Breast epithelium (tissue), 4 donors: ENCODE measurements at places on chromosomes 1 and 21. TPM values are rescaled to one million over a fixed set of nuclear protein-coding genes. Genes with fewer than 3 reads are reported as not detected.

PEAR1 gene
- 6.2 TPM for total RNA-seq

LIN28A gene
- not detected for total RNA-seq

GBP7 gene
- not detected for total RNA-seq

LCE3D gene
- not detected for total RNA-seq

INAVA gene
- total RNA-seq = 7.5 TPM

DNA sequence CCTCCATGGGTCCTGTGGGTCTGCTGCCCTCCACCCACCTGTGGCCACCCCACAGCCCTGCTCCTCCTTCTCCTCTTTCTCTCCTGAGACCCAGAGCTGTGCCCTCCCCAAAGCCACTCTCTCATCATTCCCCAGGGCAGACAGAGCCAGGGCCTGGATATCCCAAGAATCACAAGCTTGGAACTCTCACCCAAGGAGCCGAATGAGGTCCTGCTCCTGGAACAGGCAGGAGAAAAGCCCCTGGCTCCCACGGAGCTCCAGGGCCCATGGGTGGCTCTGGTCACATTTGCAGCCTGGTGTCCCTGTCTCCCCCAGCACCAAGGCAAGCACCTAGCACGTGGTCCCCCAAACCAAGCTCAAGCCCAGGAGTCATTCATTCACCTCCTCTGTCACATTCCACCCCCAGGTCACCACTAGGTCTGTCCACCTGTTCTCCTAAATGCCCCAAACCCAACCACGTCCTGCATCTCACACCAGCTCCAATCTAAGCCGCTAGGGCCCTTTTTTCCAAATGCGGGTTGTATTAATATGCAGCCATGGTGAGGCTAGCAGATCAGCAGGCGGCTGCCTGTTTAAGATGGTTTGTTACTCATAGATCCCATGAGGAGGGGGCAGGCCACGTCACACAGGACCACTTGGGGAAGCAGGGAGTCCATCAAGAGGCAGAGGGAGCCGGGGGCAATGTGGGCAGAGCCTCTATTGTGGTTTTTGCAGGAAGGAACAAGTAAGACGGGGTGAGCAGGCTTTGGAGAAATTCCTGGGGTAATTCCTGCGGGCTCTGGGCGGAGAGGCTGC, 215.5 kb upstream of the VAMP3 start:
- no peak for DNase-seq
- H3K36me3 ChIP-seq = no peaks in the 10 kb centered on the region
- no peak overlapping the region for H3K4me3 ChIP-seq
- no peak overlapping the region for H3K27ac ChIP-seq

DNA sequence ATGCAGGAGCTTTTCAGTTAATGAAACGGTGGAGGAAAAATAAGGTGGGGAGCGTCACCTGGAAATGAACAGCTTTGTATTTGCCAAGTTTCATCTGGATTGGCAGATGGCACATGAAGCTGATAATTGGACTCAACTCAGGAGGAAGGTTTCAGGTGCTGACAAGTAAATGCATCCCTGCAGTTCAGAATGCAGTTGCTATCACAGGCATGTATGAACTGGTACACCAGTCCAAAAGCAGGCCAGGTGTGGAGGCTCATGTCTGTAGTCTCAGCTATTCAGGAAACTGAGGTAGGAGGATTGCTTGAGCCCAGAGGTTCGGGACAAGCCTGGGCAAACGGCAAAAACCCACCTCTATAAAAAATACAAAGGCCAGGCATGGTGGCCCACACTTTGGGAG, 15.5 kb downstream of the DEGS1 start:
- peaks cover 6% of the 10 kb centered on the region for H3K4me1 ChIP-seq
- no peak for DNase-seq
- H3K27ac ChIP-seq = peak overlapping the region; percentile 21

GRCh38 chr1:228376651-228377631, 29.7 kb downstream of the TRIM11 start:
- peaks cover 4% of the 10 kb centered on the region for H3K4me1 ChIP-seq
- H3K27ac ChIP-seq = peak overlapping the region; percentile 76
- DNase-seq = no peak
- H3K4me3 ChIP-seq = no peak overlapping the region

DNA sequence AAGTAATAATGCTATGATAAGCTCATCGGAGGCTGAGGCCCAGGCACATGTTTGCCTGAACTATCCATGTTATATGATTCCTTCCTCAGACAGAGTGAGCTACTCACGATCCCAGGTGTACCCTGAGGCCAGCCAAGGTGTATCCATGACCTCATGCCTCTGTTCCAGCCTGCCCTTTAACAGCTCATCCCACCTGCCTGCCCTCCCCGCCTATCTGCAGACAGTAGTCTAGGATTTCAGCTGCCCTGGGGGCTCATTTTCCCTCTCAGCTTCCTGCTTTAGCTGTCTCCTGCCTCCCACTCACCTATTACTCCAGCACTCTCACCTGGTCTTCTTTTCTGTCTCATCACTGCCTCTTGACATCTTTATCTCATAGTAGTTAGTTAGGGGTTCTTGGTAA, 1.9 kb upstream of the IL24 start:
- no peaks in the 10 kb centered on the region for H3K27me3 ChIP-seq
- H3K36me3 ChIP-seq = no peaks in the 10 kb centered on the region
- DNase-seq = peak; percentile 58
- no peak overlapping the region for H3K4me3 ChIP-seq
- no peaks in the 10 kb centered on the region for H3K4me1 ChIP-seq

DNA sequence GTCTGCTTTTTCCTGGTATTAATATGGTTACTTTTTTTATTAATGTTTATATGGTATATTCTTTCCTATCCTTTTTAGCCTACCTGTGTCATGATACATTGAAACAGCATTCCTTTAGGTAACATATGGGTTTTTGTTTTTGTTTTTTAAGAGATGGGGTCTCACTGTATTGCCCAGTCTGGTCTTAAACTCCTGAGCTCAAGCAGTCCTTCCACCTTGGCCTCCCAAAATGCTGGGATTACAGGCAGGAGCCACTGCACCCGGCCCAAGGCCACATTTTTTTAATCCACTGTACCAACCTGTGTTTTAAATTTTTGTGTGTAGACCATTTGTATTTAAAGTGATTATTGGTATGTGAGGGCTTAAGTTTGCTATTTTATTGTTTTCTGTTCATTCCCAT, 43.1 kb downstream of the PKN2 start:
- H3K36me3 ChIP-seq = no peaks in the 10 kb centered on the region
- no peaks in the 10 kb centered on the region for H3K27me3 ChIP-seq
- DNase-seq = no peak
- H3K27ac ChIP-seq = no peak overlapping the region

GRCh38 chr21:41970106-41970391, 16.2 kb upstream of the C2CD2 start:
- H3K4me3 ChIP-seq = no peak overlapping the region
- no peaks in the 10 kb centered on the region for H3K36me3 ChIP-seq
- H3K27ac ChIP-seq = no peak overlapping the region
- no peaks in the 10 kb centered on the region for H3K4me1 ChIP-seq
- H3K27me3 ChIP-seq = no peaks in the 10 kb centered on the region

DNA sequence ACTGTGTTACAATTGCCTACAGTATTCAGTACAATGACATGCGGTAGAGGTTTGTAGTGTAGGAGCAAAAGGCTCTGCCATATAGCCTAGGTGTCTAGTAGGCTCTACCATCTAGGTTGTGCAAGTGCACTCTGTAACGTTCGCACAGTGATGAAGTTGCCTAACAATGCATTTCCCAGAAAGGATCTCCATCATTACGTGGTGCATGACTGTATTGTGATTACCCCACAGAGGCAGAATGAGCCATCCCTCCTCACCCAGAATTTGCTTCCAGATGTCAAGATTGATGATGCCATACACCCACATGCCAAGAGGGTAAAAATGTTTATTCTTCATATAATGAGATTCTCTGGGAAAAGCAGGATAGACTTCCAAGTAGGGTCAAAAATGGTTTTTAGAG, 199.3 kb upstream of the CTTNBP2NL start:
- no peaks in the 10 kb centered on the region for H3K36me3 ChIP-seq
- no peak overlapping the region for H3K4me3 ChIP-seq
- H3K4me1 ChIP-seq = no peaks in the 10 kb centered on the region
- no peak for DNase-seq

DNA sequence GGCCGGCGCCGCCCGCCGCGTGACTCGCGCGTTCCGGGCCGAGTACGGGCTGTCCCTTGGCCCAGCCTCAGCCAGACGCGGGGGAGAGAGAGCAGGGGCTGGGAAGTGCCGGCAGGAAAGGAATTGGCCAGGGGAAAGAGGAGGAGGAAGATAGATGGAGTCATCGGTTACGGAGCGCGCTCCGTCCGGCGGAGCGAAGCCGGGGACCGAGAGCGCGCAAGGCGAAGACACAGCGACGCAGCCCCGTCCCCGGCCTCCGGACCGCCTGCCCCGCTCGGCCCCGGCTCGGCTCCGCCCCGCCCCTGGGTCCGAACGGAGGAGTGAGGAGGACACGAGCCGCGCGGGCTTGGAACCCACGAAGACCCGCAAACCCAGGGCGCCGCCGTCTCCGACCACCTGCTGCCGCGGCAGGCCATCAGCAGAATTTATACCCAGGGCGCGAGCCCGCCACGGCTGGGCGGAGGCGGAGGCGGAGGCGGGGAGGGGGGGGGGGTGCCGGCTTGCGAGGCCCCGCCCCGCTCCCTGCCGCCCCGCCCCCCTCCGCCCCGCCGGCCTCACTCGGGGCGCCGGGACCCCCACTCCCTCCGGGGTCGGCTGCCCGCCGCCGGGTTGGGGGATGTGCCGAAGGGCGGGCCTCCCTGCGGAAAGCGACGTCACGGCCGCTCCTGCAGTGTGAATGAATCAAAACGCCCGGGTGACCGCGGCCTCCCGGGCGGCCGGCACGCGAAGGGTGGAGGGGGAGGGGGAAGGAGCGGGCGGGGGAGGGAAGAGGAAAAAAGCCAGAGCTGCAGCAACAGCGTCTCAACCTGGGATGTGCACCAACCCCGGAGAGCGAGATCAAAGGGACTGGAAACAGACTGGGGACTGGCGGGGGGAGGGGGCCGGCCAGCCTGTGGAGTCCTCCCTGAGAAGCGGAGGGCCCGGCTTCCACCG, at the start of gene LHX4:
Gene LHX4, plus strand, starts transcription at position 782 of the 933 bp plus-strand sequence. CDS start 266 bp downstream, outside the sequence.
- DNase-seq = no peak
- H3K4me1 ChIP-seq = peaks cover 24% of the 10 kb centered on the region
- no peaks in the 10 kb centered on the region for H3K36me3 ChIP-seq

DNA sequence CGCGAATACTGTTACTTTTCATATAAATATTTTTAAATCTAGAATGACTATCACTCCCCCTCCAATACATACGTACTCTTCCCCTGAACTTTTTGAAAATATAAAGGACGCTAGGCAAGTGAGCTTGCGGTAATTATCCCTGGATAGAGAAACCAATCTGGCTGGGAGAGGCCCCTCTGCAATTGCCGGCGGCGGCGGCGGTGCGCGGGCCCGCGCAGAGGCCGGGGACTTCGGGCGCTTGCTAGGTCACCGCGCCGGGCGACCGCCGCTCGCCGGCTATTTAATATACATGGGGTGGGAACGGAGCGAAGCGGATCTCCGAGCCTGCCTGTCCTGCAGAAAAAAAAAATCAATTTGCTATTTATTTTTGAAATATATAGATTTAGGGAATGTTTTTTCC, 416.3 kb upstream of the ESRRG start:
- H3K27me3 ChIP-seq = peaks cover 36% of the 10 kb centered on the region
- DNase-seq = no peak
- no peak overlapping the region for H3K27ac ChIP-seq
- no peaks in the 10 kb centered on the region for H3K36me3 ChIP-seq

DNA sequence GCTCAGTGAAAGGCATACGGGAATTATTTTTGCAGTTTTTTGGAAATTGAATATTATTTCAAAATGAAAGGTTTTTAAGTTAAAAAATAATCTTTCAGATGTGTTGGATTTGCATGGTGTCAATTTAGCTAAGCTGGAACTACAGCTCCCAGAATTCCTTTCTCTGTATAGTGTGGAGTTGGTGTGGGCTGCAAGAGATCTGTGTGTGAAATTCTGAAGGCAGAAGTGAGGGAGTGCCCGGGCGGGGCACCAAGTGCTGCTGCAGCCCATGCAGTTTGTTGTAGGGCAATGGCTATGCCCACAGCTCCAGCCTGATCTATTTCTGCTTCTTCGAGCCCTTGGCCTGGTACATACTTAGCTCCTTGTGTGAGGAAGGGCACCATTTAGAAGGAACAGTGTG, 60.5 kb upstream of the CSF1 start:
- H3K27me3 ChIP-seq = no peaks in the 10 kb centered on the region
- H3K36me3 ChIP-seq = no peaks in the 10 kb centered on the region
- H3K27ac ChIP-seq = no peak overlapping the region
- no peak for DNase-seq

DNA sequence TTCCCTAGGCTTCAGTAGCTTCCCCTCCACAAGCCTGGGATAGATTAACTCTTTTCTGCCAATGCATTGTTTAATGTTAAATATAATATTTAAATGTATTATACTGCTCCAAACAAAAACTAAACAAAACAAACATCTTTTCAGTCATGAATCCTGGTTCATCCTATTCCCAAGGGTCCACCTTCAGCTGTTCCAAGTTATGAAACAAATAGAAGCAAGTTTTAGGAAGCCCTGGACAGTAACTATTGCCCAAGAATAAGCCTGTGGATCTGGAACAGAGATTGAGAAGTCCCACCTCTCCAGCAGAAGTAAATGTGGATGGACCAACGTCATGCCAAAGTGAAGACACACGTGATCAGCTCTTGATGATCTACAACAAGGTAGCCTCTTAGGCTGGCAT, 408.1 kb downstream of the SETD4 start:
- no peak overlapping the region for H3K27ac ChIP-seq
- DNase-seq = no peak
- no peaks in the 10 kb centered on the region for H3K36me3 ChIP-seq

DNA sequence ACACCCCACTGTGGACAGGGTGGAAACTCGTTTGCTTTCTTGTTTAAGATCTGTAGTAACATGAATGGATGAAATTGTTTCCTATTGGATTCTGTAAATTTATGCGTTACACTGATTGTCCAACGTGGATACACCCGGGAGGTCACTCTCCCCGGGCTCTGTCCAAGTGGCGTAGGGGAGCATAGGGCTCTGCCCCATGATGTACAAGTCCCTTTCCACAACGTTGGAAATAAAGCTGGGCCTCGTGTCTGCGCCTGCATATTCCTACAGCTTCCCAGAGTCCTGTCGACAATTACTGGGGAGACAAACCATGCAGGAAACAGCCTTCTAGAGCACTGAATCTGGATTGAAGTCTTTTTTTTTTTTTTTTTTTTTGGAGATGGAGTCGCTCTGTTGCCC, 1.4 kb downstream of the RCC1 start:
- H3K4me1 ChIP-seq = peaks cover 34% of the 10 kb centered on the region
- DNase-seq = no peak
- H3K4me3 ChIP-seq = peak overlapping the region; percentile 79
- H3K27ac ChIP-seq = peak overlapping the region; percentile 86

DNA sequence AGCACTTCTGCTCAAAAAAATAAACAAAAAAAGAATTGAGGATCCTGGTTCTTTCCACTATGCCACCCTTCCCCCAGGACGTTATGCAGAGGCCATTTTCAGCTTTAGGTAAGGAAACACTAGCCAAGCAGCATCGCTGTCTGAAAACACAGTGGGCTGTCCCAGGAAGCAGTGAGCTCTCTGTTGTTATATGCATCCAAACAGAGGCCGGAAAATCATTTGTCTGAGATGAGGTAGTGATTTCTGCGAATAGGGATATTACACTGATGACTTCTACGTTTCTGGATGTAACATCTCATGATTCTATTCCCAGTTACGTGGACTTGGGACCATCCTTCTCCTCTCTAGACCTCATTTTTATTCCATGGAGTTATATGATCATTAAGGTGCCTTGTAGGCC, 137.2 kb downstream of the OMA1 start:
- no peaks in the 10 kb centered on the region for H3K27me3 ChIP-seq
- no peak for DNase-seq
- no peaks in the 10 kb centered on the region for H3K36me3 ChIP-seq
- H3K27ac ChIP-seq = no peak overlapping the region
- no peaks in the 10 kb centered on the region for H3K4me1 ChIP-seq
